ENCODE measurements at places on chromosomes 13 and 19.

GRCh38 chr13:27627380-27627779 lies 5.7 kb downstream of the POLR1D start:
- no peak for DNase-seq

- DNase-seq = no peak
Observed at GRCh38 chr13:55230570-55230908, 1910.2 kb upstream of the PRR20A start.

DNA sequence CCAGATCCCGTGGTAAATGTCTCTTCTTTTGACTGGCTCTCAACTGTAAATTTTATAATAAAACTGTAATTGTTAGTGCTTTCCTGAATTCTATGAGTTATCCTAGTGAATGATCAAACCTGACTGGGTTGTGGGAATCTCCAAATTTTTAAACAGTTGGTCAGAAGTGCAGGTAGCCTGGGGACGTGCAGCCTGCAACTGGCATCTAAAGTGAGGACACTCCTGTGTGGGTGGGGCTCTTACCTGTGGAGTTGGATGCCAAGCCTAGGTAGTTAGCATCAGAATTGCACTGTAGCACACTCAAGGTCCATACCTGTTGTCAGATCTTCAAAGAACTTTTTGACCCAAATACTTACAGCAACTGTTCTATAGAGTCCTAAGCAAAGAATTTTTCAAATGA lies 207.1 kb upstream of the NBEA start:
- no peak for DNase-seq

GRCh38 chr19:44620667-44621066 lies 7.3 kb downstream of the IGSF23 start:
- DNase-seq = no peak

GRCh38 chr13:79245937-79246577 lies 160.0 kb downstream of the RBM26 start:
- DNase-seq = no peak

GRCh38 chr19:1213391-1214286 lies 8.1 kb downstream of the STK11 start:
- DNase-seq = no peak

- DNase-seq = no peak
Observed at GRCh38 chr19:55365964-55366363, 2.9 kb upstream of the GARIN5B start.

Measured in NCI-H2029 (cell line).